ENCODE measurements at places on chromosomes 2 and 18.
A peak's percentile ranks its signal among the peaks of the same experiment; 100 is the strongest.

DNA sequence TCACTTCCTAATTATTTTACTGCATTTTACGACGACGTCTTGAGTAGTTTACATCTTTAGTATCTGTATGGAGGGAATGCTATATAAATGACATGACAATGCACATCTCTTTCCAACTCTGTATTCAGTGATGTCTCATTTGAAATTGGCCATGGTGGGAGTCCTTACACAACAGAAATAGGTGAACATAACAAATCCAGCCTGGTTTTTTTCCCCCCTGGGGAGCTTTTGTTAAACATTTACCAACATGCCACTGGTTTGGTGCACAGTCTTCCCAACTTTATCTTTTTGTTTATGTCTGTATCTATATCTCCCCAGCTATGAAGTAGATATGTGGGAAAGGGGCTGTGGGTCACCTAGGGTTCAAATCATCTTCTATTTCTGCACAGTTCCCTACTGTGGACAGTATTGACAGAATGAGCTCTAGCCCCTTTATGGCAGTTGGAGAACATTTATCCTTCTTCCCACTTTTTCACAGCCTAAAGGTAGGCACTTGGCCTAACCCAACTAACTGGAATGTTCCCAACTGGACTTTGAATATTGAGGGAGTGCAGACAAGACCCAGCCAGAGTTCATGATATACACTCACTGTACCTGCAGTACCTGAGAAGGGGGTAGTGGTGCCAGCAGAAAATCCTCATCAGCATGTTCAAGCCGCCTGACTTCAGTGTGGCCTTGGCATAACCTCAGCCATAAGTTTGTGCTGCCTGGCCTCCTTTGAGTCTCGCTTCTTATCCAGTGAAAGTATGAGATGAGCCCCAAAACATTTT, 5.7 kb upstream of the RTKN start:
- DNase-seq = no peak

DNA sequence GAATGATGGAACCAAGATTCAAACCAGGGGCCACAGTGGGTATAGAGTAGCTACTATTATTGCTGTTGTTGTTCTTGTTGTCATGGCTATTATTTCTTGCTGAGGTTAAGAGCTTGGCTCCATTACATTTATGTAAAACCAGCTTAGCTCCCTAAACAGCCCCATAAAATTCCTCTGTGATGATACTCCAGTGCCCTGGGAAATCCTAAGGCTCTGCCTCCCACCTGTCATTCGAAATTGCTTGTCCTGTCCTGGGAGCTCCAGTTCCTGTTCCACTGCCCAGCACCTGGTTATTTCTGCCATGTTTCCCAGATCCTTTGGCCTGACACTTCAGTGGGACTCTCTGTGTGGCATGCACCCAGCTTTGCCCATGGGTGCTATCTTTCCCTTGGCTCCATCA, 27.8 kb upstream of the NCOA1 start:
- no peak for DNase-seq

GRCh38 chr2:218567797-218568189, 358 bp downstream of the USP37 start:
- peak; percentile 51 for DNase-seq

- no peak for DNase-seq
Measured at GRCh38 chr2:211994806-211995205, 543.8 kb downstream of the ERBB4 start.

- no peak for DNase-seq
Measured at GRCh38 chr2:161965994-161966393, 108.0 kb downstream of the DPP4 start.
